ENCODE measurements at places on chromosomes 1 and 21. TPM values are rescaled to one million over a fixed set of nuclear protein-coding genes. Genes with fewer than 3 reads are reported as not detected.
A peak's percentile ranks its signal among the peaks of the same experiment; 100 is the strongest.

DNA sequence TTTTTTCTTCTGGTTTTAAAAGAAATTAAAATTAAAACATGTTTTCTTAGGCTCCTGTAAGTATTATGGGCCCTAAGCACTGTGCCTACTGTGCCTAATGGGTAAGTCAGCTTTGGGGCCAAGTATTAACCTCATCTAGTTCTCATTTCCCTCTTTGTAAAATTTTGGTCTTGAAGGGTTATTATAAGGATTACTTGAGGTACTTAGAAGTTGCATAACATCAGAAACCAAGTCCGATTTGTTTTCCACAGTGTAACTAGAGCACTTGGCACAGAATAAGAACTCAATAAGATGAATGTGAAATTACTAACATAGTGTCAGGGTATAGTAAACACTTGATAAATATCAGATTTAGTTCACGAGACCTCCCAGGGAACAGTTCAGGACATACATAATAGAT is 16.4 kb upstream of the OSBPL9 start:
- DNase-seq: no peak

- no peak for DNase-seq
Observed at GRCh38 chr1:17213148-17213781, 8.3 kb downstream of the PADI1 start.

SDF4 gene
- 18.4 TPM for total RNA-seq

GRCh38 chr1:77926561-77927357 is 38.3 kb downstream of the NEXN start:
- no peak for DNase-seq

DNA sequence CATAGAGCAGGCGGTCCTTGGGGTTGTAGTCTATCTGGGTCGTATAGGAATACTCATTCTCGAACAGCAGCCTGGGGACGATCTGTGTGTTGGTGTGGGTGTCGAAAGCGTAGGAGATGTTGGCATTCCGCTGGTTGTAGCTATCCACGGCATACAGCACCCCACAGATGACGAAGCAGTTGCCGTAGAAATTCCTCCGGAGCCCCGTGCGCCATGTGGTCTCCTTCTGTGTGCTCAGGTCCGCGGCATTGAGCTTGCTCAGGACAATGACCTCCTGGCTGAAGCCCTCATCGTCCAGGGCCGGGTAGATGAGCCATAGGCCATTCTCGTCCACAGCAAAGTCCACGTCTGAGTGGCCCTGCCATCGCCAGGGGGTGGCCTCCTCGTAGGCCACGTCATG is 39.9 kb downstream of the OLFML2B start:
- peak; percentile 16 for DNase-seq

DNA sequence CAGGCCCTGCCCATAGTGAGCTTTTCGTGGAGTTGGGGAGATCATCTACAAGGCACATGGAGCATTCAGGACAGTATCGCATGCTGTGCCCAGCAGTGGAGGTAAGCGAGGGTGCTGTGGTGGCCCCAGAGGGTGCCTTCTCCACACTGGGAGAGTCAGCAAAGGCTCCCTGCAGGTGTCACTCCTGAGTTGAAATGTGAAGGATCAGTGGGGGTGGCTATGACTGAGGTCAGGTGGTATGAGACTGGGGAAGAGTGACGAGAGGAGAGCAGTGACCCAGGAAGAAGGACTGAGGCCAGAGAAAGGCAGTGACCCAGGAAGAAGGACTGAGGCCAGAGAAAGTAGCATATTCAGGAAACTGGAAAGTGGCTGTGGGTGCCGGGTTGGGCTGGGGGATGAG is 53.0 kb downstream of the SPAG17 start:
- DNase-seq: no peak

MAP3K7CL gene
- total RNA-seq: 1.6 TPM

ENTREP3 gene
- total RNA-seq: 3.7 TPM

RCAN1 gene
- total RNA-seq: 56.8 TPM

SPRR2F gene
- total RNA-seq: not detected

DNA sequence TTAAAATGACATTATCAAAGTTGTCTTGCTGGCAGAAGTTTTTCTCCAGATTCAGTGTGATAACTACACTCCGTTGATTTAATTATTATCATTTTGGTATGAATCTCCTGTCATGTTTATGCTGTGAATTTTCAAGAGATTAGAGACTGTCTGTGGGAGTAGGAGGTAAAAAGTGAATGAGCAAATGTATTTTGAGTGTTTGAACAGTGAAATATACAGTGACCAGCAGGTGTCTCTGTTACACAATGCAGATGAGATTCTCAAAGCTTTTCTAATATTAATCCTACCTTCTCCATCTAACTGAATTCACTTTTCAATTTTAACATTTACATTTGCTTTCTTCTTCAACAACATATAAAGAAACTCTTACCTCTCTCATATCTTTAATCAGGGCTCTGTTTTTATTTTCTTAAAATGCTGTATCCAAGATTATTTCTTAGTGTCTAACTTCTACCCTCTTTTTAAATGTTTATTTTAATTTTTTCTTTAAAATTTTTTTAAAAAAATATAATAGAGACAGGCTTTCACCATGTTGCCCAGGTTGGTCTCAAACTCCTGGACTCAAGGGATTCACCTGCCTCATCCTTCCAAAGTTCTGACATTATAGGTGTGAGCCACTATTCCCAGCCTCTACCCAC is 20.9 kb upstream of the HSPA13 start:
- no peak for DNase-seq

DMBX1 gene
- not detected for total RNA-seq

LRRC53 gene
- not detected for total RNA-seq

GRCh38 chr1:21775985-21776562 is 6.9 kb downstream of the USP48 start:
- DNase-seq: no peak

DNA sequence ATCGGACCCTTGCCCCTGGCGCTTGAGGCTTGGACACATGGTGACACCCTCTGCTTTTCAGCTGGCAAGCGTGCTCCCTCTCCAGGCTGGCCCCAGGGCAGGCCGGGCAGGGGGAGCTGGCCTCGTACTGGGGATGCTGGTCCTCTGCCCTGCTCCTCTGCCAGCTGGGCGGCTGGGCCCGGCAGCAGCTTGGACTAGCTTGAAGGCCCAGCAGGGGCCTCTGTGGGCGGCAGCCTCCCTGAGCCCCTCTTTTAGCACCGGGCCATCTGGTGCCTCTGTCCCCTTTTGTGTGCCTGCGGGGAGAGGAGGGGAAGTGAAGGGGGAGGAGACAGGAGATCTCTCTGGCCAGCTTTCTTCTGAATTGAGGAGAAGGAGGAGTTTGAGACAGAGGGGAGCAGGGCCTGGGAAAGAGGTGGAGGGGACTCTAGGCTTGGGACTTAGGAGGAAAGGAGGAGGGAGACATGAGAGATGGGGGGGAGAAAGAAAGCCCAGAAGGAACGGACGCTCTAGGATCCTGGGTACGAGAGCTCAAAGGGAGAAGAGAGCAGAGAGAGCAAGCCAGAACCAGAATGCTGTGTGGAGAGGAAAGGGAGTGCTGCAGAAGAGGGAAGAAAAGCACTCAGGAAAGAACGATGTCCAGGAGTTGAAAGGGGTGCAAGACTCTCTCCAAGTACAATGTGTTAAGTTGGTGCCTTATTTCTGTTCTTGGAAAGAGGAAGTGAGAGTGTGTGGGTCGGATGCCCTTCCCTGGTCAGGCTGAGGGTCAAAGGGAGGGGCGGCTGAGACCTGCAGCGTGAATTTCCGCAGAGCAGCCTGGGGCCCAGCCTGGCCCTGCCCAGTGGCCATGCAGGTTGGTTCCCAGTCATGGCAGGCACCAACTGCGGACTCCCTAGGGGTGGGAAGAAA is 40.3 kb downstream of the IER5 start:
- DNase-seq: no peak

BRDT gene
- total RNA-seq: not detected

DNA sequence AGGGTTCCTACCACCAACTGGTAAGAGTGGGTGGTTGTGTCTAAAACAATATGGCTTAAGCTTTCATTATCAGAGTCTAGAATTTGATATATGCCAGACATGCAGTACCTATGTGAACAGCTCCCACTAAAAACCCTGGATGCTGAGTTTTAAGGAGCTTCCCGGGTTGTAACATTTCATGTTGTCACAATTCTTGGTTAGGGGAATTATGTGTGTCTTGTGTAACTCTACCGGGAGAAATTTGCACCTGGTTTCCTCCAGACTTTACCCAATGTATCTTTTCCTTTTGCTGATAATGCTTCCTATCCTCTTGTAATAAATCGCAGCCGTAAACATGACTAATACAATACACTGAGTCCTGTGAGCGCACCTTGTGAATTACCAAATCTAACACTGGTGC is 48.3 kb downstream of the ARID4B start:
- no peak for DNase-seq

GRCh38 chr1:239954836-239955235 is 136.8 kb upstream of the FMN2 start:
- DNase-seq: no peak

TNNT2 gene
- total RNA-seq: not detected

Data from occipital lobe (tissue), 3 donors.